ENCODE measurements at places on chromosomes 12 and 14.
A peak's percentile ranks its signal among the peaks of the same experiment; 100 is the strongest.

DNA sequence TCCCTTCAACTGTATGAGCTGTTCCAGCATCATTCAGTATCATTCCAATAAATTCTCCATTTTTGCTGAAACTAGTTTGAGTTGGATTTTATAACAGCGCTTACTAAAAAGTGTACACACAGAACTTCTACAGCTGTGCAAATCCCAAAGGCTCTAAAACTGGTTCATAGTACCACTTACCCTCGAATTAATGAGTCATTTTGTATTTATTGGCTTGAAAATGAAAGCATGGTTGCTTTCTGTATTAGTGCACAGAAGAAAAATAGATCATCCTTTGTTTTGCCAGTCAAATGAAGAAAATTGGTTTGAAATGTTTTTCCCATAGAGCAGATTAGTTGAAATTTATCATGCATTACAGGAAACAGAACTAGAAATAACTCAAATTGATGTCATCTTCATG lies 268.3 kb upstream of the CPNE8 start:
- no peak for DNase-seq

DNA sequence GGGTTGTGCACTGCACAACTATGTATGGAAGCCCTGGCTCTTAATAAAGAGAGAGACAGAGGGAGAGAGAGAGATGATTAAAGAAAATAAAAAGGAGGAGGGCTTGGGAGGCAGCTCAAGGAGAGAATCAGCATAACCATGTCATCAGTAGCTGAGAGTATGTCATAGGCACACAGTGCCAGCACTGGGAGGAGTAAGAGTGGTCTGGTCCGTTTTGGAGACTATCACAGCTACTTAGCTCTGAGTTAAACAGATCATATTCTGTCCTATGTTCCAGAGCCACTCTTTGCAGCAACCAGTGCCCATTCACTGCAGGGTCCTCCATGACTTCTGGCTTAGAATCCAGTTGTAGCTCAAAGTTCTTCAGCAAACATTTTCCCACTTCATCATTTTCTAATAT lies 59.0 kb downstream of the GTF2A1 start:
- no peak for DNase-seq

GRCh38 chr12:12133785-12134184 lies 63.0 kb downstream of the BCL2L14 start:
- no peak for DNase-seq

DNA sequence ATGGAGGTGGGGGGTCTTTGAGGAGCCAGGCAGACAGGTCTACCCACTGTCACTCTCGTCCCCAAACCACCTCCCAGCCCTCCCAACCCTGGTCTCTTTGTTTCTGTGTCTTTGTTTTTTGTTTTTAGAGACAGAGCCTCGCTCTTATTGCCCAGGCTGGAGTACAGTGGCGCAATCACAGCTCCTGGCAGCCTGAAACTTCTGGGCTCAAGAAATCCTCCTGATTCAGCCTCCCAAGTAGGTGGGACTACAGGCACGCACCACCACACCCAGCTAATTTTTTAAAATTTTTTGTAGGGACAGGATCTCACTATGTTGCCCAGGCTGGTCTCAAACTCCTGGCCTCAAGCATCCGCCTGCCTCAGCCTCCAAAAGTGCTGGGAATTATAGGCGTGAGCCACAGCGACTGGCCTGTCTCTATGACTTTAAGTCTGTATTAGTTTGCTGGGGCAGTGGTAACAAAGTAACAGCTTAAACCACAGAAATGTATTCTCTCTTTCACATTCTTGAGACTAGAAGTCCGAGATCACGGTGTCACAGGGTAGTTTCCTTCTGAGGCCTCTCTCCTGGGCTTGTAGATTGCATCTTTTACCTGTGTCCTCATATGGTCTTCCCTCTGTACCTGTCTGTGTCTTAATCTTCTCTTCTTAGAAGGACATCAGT lies 26.1 kb downstream of the DTX1 start:
- no peak for DNase-seq

GRCh38 chr12:117148642-117149041 lies 41.6 kb downstream of the FBXO21 start:
- DNase-seq: no peak

GRCh38 chr12:130246560-130246959 lies 84.3 kb downstream of the FZD10 start:
- DNase-seq: no peak

- DNase-seq: peak; percentile 82
These were observed 2.6 kb downstream of the SIX4 start for GRCh38 chr14:60721326-60722106.

DNA sequence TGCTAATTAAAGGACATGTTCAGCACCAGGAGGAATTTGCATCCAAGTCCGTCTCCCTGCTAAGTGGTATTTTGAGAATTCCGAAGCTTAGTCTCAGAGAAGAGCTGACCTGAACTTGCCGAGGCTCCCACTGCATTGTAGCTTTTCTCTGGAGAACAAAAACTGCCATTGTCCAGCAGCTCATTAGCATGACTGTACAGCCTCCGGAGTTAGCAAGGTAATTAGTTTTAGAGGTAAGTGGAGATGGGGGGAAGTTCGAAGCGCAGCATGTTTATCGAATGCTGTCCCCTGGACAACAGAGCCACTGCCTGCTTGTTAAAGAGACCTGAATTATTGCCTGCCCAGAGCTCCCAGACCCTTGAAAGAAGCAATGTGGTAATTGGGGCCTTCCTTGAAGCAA lies 160.3 kb upstream of the PELI2 start:
- peak; percentile 90 for DNase-seq

DNA sequence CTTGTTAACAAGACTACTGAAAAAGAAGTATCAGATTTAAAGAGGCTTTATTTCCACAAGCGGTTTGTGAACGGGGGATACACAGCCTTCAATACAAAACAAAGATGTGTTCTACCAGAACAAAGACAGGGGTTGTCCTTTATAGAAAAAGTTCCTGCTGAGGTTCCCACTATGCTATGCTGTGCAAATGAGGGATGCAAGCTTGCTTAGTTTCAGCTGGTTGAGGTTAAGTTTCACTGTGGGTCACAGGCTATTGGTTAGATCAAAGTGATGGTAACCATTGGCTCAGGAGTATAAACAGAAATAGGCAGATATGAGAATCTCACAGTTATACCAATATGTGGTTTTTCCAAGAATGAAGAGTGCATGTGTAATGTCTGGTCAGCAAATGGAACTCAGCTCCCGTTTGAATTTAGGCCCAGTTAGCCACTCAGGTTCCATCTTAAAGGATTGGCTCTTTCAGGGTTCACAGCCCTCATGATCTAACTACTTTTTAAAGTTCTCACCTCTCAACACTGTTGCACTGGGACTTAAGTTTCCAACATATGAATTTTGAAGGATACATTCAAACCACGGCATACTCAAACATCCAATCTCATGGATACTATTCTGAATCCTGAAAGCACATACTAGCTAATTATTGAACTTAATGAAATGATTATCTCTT lies 215.4 kb upstream of the DCN start:
- DNase-seq: no peak

GRCh38 chr12:77996670-77997069 lies 166.0 kb downstream of the NAV3 start:
- no peak for DNase-seq

DNA sequence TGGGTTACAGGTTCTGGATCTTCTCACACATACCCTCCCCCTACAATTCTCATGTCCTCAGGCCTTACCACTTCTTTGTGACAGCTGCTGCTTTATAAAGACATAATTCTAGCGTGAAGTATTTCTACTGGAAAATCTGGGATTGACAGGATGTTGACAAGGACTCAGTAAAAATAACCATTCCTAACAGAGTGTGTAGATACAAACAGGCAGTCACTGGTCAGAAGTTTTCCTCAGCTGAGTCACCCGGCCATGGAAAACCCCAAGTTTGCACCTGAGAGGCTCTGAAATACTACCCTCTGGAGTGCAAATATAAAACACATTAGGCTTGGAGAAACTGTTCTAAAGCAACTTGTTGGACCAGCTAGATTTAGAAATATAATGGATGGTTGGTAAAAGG lies 54.4 kb downstream of the SPPL3 start:
- no peak for DNase-seq

GRCh38 chr12:2295941-2296461 lies 243.2 kb downstream of the CACNA1C start:
- DNase-seq: no peak

- no peak for DNase-seq
These were observed 1.4 kb downstream of the MDM2 start for GRCh38 chr12:68809190-68810026.

- no peak for DNase-seq
These were observed 122.2 kb downstream of the AEBP2 start for GRCh38 chr12:19561411-19561961.

GRCh38 chr14:68140076-68140741 lies 320.6 kb downstream of the RAD51B start:
- peak; percentile 47 for DNase-seq

- DNase-seq: peak; percentile 45
These were observed 58.7 kb upstream of the PRMT8 start for GRCh38 chr12:3432176-3432742.

- DNase-seq: no peak
These were observed 58.8 kb upstream of the DYNC1H1 start for GRCh38 chr14:101905614-101906013.

GRCh38 chr12:70736351-70737133 lies 99.3 kb upstream of the PTPRB start:
- no peak for DNase-seq

DNA sequence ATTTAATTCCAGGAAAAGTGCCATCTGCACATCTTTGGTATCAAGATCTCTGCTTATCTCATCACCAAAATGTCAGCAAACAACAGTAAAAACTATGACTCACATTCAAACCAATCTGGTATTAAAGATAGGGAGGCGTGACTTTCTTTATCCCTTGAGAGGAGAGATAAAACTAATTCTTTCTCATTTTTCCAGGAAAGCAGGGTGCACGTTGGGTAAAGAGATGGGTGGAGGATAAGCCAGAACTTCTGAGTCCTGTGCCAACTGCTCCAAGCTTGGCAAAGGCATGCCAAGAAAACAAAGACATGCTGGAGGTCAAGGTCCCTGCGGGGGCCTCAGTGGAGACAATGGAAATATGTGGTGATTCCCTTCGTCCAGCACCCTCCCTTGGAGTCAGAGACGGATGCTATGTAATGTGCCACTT lies 225.8 kb upstream of the PLXNC1 start:
- no peak for DNase-seq

DNA sequence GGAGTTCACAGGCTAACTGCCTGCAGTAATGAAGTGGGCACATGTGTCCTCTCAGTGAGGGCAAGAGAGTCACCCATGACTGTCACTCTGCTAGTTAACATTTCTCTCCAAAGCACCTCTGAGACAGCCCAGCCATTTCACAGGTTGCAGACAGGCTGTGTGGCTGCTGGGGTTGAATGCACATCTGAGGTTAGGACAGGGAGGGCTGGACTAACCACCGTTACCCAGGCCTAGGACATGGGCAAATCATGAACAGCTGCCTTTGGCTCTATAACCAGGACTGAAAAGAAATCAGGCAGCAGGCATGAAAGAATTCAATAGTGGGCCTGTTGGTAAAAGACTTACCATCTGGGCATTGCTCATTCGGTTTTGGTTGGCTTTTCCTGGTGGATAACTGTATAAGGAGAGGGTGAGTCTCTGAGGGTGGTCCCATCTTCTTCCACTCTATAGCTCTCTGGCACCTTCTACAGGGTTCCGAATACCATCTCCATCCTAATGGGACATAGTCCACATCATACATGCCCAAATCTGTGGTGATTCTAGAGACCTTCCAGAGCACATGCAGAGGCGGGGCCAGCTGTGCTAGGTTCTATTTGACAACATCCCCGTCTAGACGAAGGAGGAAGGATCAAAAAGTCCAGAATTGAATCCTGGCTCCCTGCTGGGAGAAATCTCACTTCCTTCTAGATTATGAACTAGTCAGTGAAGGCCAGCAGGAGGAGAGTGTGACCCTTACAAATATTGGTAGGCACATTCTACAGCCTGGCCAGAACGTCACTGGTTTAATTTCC lies 10.8 kb downstream of the CRACR2A start:
- no peak for DNase-seq
